ENCODE measurements at places on chromosomes 3 and 15. TPM values are rescaled to one million over a fixed set of nuclear protein-coding genes. Genes with fewer than 3 reads are reported as not detected.

The CD200R1L gene
- total RNA-seq, result not detected

The DUOXA1 gene
- not detected for total RNA-seq

The NDN gene
- total RNA-seq, result 39.4 TPM

The ADPRH gene
- total RNA-seq, result 3.6 TPM

The OIP5 gene
- total RNA-seq, result 4.9 TPM

The ALCAM gene
- 224 TPM for total RNA-seq

The SPINK8 gene
- not detected for total RNA-seq

The CPB1 gene
- not detected for total RNA-seq

The COL6A6 gene
- total RNA-seq, result 0.40 TPM

The GABRR3 gene
- not detected for total RNA-seq

All from aortic smooth muscle cell (primary cell).